ENCODE measurements at places on chromosomes 5 and 9. TPM values are rescaled to one million over a fixed set of nuclear protein-coding genes. Genes with fewer than 3 reads are reported as not detected.
A peak's percentile ranks its signal among the peaks of the same experiment; 100 is the strongest.

GRCh38 chr5:52269401-52269800 lies 518.3 kb upstream of the ITGA1 start:
- no peaks in the 10 kb centered on the region for H3K27me3 ChIP-seq
- DNase-seq = no peak
- H3K4me3 ChIP-seq = peak overlapping the region; percentile 25
- no peaks in the 10 kb centered on the region for H3K36me3 ChIP-seq
- no peak overlapping the region for H3K27ac ChIP-seq

DNA sequence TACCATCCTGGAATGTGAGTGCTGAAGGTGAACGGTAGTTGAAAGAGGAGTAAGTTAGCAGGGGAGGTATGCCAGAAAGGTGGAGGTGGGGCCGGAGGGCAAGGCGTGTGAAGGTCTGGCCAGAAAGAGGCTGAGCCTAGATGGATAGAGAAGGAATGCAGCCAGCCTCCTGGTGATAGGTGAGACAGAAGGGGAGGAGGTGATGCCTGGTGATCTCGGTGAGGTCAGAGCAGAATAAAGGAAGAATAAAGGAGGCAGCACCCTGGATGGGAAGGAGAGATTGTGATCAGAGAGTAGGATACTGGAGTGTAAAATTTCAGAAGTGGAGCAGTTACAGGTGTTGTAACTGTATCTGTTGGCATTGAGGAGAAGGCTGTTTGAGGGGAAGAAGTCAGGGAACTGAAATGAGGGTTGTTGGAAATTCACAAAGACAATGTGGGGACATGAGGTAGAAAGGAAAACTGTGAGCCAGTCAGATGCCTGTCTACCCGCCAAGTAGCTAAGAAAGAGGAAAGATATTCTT lies 2.0 kb downstream of the GNG10 start:
- H3K27me3 ChIP-seq = no peaks in the 10 kb centered on the region
- H3K4me1 ChIP-seq = peaks cover 20% of the 10 kb centered on the region
- no peak for DNase-seq
- H3K27ac ChIP-seq = no peak overlapping the region

DNA sequence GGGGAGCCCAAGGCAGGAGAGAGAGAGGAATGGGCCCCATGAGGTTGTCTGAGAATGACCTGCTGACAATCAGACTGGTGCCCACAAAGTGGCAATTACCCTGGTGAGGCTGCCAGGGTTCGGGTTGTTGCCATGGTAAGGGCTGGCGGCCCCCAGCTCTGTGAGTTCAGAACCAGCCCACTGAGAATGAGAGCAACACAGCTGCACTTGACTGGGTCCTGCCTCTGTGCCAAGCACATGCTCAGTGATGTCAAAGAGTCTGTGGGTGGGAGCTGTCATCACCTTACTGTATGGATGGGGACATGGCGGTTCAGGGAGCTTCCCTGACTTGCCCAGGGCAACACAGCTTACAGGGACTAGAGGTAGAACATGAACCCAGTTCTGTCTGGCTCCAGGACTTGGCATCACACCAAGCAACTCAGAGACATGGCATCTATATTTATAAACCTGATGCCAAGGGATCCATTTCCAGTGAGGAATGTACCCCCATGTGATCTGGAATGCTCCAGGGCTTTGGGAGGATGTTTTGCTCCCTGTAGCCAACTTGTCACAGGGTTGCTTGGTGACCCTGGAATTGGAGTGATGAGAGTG lies 38.2 kb upstream of the TEX48 start:
- peaks cover 6% of the 10 kb centered on the region for H3K36me3 ChIP-seq
- peaks cover 13% of the 10 kb centered on the region for H3K27me3 ChIP-seq
- peaks cover 30% of the 10 kb centered on the region for H3K4me1 ChIP-seq
- no peak for DNase-seq
- no peak overlapping the region for H3K27ac ChIP-seq

DNA sequence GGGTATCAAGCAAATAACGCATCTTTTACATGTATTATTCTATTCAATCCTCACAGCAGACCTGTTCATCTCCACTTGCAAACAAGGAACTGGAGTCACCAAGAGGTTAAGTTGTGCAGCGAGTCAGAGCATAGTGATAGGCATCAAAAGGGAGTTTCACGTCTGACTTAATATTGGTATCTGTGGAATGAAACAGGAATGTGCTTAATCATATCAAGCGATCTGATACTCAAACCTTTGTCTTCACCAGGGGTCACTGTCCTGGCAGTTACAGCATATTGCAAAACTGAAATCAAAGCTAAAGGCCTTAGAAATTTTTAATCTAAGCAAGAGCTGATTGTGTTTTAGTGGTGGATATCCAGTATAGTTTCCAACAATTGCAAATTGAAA lies 271.6 kb downstream of the PLK2 start:
- no peaks in the 10 kb centered on the region for H3K36me3 ChIP-seq
- no peak overlapping the region for H3K4me3 ChIP-seq
- DNase-seq = peak; percentile 55
- no peak overlapping the region for H3K27ac ChIP-seq
- H3K4me1 ChIP-seq = peaks cover 42% of the 10 kb centered on the region
- H3K27me3 ChIP-seq = no peaks in the 10 kb centered on the region

GRCh38 chr5:144122641-144123040 lies 47.8 kb downstream of the YIPF5 start:
- H3K4me1 ChIP-seq = no peaks in the 10 kb centered on the region
- no peaks in the 10 kb centered on the region for H3K36me3 ChIP-seq
- no peaks in the 10 kb centered on the region for H3K27me3 ChIP-seq
- H3K27ac ChIP-seq = no peak overlapping the region

DNA sequence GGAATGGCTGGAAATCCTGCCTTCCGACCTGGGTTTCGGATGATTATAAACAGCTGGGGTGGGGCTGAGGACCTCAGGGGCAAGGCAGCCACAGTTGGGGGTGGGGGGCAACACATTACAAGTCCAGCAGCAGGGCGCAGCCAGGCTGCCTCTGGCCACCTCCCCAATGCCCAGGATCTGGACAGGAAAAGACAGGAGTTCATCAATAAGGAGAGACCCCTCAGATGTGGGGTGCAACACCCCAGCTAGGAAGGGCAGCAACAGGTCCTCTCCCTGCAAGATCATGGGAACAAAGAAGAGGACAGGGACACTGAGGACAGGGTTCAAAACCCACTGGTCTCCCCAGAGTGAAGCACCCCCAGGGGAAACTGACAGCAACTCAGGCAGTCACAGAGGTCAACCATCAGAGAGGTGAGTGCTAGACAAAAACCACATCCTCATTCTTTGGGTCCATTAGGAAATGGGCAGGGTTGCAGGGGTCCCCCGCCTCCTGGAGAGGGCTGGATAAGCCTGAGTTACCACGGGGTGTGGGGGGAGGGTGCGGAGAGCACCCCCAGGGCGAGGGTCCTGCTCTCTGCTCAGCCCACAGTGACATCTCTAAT lies 33.5 kb downstream of the SEMA4D start:
- DNase-seq = no peak
- H3K36me3 ChIP-seq = no peaks in the 10 kb centered on the region
- H3K27ac ChIP-seq = no peak overlapping the region
- no peaks in the 10 kb centered on the region for H3K27me3 ChIP-seq
- H3K4me1 ChIP-seq = peaks cover 15% of the 10 kb centered on the region

GRCh38 chr5:178553517-178553916 lies 36.7 kb downstream of the COL23A1 start:
- no peaks in the 10 kb centered on the region for H3K27me3 ChIP-seq
- no peaks in the 10 kb centered on the region for H3K4me1 ChIP-seq
- DNase-seq = no peak
- H3K27ac ChIP-seq = no peak overlapping the region

DNA sequence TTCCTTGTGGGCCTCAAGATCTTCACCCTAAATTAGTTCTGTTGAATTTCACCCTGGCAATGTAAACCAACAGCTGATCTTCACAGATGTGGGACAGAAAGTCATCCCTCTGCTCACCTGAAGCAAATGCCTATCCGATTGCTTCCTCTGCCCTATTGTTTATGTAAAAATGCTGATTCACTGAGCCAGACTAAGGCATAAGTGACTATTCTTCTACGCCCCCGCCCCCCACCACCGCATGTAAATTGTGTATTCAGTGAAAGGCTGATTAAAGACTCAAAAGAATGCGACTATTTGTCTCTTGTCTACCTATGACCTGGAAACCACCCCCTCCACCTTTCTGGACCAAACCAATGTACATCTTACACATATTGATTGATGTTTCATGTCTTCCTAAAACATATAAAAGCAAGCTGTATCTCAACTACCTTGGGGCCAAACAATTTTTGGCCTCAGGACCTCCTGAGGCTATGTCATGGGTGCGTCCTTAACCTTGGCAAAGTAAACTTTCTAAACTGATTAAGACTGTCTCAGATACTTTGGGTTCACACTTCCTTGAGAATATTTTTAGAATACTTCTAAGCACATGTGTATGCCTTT lies 129.7 kb upstream of the BOD1 start:
- no peaks in the 10 kb centered on the region for H3K27me3 ChIP-seq
- DNase-seq = peak; percentile 41
- peaks cover 21% of the 10 kb centered on the region for H3K4me1 ChIP-seq

DNA sequence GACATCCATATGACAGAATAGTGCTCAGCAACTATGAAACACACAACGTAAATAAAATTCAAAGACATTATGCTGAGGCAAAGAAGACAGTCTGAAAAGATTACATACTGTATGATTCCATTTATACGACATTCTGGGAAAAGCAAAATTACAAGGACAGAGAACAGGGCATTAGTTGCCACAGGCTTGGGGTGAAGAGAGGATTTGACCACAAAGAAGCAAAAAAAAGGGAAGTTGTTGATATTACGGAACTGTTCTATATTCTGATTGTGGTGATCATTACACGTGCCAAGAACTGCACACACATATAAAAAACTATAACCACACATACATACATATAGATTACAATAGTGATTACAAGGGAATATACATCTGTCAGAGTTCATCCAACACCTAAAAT lies 24.1 kb downstream of the CDK5RAP2 start:
- H3K36me3 ChIP-seq = peaks cover 4% of the 10 kb centered on the region
- H3K4me3 ChIP-seq = no peak overlapping the region
- H3K4me1 ChIP-seq = no peaks in the 10 kb centered on the region

- H3K4me1 ChIP-seq = peaks cover 38% of the 10 kb centered on the region
- no peak overlapping the region for H3K4me3 ChIP-seq
- peaks cover 25% of the 10 kb centered on the region for H3K36me3 ChIP-seq
- no peak overlapping the region for H3K27ac ChIP-seq
These were observed 4.7 kb downstream of the LNPEP start for GRCh38 chr5:96940586-96940985.

DNA sequence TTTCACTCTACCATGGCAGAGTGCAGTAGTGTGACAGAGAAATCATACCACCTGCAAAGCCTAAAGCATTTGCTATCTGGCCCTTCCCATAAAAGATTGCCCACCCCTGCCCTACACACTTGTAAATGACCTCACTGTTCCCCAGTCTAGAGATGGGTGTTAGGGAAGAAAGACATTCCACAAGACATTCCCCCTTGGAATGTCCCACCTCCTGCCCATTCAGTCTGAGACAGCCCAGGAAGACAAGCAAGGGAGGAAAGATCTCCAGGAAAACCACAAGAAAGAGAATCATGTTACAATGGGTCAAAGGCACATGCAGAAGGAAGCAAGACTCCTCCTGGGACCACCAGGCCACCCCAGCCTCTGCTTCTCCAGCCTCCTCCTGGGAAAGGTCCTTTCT lies 230.0 kb downstream of the AGTPBP1 start:
- H3K4me1 ChIP-seq = no peaks in the 10 kb centered on the region
- H3K36me3 ChIP-seq = no peaks in the 10 kb centered on the region
- no peak overlapping the region for H3K4me3 ChIP-seq
- no peak overlapping the region for H3K27ac ChIP-seq

DNA sequence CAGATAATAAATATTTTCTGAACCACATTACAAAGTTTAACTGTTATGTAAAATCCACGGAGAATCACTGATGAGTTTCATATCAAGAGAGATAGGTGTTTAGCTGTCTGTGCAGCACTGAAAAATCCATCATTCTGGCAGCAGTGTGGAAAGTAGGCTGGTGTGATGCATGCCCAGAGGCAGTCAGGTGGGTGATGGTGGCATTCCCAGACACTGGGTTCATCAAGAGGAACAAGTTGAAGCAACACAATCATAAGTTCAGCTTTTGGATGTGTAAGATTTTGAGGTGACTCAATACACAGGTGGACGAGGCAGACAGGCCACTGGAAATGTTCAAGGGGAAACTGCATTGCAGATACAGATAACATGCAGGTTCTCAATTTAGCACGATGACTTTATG lies 11.9 kb downstream of the DNAH5 start:
- H3K4me1 ChIP-seq = no peaks in the 10 kb centered on the region
- no peak overlapping the region for H3K27ac ChIP-seq
- H3K27me3 ChIP-seq = no peaks in the 10 kb centered on the region
- H3K36me3 ChIP-seq = no peaks in the 10 kb centered on the region

GRCh38 chr9:122159925-122160246 lies 178 bp downstream of the MORN5 start:
- H3K36me3 ChIP-seq = peaks cover 12% of the 10 kb centered on the region
- peak overlapping the region; percentile 99 for H3K4me3 ChIP-seq
- H3K4me1 ChIP-seq = peaks cover 8% of the 10 kb centered on the region
- DNase-seq = no peak
- H3K27me3 ChIP-seq = peaks cover 50% of the 10 kb centered on the region

DNA sequence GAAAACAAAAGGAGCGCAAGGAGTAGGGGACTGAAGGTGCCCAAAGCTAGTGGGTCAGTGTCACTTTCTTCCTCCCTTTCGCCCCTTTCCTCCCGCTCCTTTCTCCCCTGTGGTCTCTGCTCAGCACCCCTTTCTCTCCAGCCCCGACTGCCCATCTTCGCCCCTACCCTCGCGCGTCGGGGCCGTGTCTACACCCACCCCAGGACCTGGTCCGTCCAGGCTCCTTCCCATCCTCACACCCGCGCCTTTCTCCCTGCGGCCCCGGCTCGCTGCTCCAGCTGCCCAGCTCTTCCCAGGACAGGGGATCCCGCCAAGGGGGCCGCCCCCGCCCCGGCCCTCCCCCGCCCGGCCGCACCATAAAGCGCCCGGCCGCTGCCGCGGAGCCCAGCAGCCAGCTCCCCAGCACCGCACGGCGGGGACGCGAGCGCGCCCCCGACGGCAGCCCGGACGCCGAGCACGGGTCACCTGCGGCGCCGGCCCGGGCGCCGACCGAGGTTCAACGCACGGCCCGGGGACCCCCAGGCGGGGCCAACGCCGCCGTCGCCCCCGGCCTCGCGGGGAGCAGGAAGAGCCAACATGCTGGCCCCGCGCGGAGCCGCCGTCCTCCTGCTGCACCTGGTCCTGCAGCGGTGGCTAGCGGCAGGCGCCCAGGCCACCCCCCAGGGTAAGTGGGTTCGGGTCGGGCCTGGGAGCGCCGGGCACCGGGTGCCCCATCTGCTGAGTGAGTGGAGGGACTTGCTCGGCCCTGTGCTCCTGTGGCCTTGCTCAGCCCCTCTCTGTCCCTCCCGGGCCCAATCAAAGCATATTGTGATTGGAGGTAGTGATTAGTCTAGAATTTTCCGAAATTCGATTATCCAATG lies at the start of gene THBS4:
THBS4 (plus strand) TSS at position 387 of the 860 bp plus-strand sequence; CDS start at position 577, 190 bp downstream.
- no peaks in the 10 kb centered on the region for H3K4me1 ChIP-seq
- no peak within 1 kb of the TSS for H3K4me3 ChIP-seq
- DNase-seq = no peak
- peaks cover 61% of the 10 kb centered on the region for H3K27me3 ChIP-seq
- H3K27ac ChIP-seq = no peak within 1 kb of the TSS

GRCh38 chr5:31944684-31945445 lies 229.3 kb downstream of the GOLPH3 start:
- H3K36me3 ChIP-seq = no peaks in the 10 kb centered on the region
- H3K27ac ChIP-seq = no peak overlapping the region
- H3K4me1 ChIP-seq = no peaks in the 10 kb centered on the region
- peaks cover 48% of the 10 kb centered on the region for H3K27me3 ChIP-seq

The ARL14EPL gene
- total RNA-seq = 0.66 TPM

The TTC23L gene
- total RNA-seq = 0.76 TPM

The ROR2 gene
- total RNA-seq = not detected

The IFNA21 gene
- total RNA-seq = not detected

The RANBP3L gene
- not detected for total RNA-seq

The ANKRD31 gene
- total RNA-seq = 1.5 TPM

The POLK gene
- 34.9 TPM for total RNA-seq

The SLCO6A1 gene
- not detected for total RNA-seq

The UBQLN1 gene
- 108 TPM for total RNA-seq

The CDH10 gene
- not detected for total RNA-seq

The SLC22A4 gene
- 3.1 TPM for total RNA-seq

The PCDHGA5 gene
- total RNA-seq = 0.12 TPM
